ENCODE measurements at places on chromosomes 5 and 9.
A peak's percentile ranks its signal among the peaks of the same experiment; 100 is the strongest.

DNA sequence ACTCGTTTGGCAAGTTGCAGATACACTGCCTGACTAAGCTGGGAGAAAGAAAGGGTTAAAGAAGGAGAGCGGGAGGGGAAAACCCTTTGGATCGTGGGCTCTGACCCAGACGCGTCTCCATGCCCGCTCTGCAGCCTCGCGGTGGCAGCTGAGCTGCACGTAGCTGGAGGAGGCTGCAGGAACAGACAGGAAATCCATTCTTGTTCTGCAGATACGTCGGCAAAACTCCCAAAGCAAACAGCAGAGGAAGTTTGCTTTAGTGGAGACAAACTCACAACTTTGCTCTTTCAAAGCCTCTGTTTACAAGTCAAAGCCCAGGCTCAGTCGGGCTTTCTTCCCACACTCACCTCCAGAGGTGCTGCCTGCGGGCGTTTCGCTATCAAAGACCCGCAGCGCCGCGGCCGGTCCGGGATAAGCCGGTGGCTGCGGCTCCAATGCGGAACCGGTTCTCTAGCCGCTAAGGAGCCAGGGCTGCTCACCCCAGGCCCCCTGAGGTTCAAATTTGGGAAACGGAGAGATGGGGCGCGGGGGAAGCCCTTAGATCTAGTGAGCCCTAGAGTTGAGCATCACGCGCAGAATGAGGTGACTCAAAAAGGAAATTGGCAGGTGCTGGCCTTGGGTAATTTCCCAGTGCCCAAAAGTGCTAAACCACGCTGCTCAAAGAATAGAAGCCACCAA is 60.7 kb downstream of the MAT2B start:
- peak; percentile 46 for DNase-seq

- DNase-seq = no peak
Measured at GRCh38 chr5:101897914-101898313, 398.2 kb downstream of the SLCO4C1 start.

DNA sequence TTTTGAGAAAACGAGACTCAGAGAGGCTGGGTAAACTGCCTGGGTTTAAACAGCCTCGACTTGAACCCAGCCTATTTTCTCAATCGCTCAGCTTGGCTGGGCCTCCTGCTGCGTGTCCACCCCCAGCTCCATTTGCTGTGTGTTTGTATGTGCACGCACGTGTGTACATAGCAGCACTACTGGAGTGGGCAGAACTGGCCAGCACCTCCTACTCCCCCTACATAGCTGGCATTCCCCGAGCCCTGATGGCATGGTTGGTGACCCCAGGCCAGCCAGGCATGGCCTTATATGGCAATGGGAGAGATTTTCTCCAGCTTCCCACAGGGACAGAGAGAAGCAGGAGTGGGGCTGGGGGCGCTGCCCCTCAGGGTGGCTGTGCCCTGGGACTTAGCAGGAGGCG is 4.1 kb downstream of the AIF1L start:
- no peak for DNase-seq

DNA sequence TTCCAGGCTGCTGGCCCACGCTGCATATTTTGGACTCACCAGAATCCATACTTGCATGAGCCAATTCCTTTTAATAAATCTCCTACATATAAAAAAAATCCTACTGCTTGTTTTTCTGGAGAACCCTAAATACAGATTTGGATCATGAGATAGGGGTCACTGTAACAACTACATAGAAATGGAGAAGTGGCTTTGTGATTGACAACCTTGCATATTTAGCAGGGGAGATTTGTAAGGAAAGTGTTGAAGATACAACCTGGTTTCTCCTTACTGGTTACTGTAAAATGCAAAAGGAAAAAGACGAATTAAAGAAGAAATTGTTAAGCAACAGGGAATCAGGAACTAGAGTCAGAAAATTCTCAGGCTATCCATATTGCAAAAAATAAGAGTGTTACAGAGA is 74.8 kb downstream of the HABP4 start:
- DNase-seq = no peak

- peak; percentile 44 for DNase-seq
Measured at GRCh38 chr9:98774746-98775145, 21.6 kb downstream of the ANKS6 start.

- DNase-seq = peak; percentile 52
Measured at GRCh38 chr9:5608298-5609225, 20.3 kb upstream of the RIC1 start.

DNA sequence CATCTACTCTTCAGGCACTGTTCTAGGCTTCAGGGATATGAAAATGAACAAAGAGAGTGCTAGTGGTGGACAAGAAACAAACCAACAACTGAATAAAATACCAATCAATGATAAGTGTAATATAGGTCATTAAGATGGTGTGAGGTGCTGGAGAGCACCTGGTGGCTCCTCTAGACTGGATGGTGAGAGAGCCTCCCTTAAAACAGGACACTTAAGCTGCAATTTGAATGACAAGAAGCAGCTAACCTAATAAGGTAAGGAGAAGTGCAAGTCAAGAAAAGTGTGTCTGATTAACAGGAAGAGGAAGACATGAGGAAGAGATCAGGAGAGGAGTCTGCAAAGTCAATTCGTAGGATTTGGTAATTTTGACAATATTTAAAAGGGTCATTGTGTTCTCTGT is 23.1 kb downstream of the JAKMIP2 start:
- DNase-seq = no peak

- DNase-seq = no peak
Measured at GRCh38 chr5:180235077-180235476, 26.1 kb upstream of the RASGEF1C start.

DNA sequence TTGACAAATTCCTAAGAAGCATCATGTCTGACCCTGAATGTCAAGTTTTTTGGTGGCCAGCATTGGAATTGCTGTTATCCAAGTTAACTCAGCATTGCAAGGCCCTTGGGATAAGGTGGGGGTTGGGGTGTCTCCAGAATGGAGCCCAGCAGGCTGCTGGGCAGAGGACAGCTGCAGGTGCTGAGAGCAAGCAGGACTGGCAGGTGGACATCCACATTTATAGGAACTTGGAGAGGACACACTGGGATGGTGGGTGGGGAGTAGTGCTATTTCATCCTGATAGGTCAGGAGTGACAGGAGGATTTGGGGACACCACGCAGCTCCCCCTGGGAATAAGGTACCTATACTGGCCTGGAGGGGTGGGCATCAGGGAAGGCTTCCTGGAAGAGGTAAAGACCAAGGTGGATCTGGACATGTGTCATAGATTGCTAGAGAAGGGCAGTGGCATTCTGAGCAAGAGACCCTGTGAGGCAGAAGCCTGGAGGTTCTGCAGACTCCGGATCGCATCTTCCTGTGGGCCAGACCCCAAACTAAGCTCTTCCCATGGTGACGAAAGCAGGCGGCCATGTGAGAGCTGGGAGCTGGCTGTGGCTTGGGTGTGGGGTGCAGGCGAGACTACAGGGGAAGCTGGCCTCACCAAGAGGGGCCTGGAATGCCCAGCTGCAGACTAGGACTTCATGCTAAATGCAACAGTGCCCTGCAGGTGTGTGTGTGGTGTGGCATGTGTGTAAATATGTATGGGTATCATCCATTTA is 148.1 kb downstream of the RGS3 start:
- no peak for DNase-seq

GRCh38 chr9:124273427-124274160 is 15.8 kb downstream of the NEK6 start:
- DNase-seq = no peak

DNA sequence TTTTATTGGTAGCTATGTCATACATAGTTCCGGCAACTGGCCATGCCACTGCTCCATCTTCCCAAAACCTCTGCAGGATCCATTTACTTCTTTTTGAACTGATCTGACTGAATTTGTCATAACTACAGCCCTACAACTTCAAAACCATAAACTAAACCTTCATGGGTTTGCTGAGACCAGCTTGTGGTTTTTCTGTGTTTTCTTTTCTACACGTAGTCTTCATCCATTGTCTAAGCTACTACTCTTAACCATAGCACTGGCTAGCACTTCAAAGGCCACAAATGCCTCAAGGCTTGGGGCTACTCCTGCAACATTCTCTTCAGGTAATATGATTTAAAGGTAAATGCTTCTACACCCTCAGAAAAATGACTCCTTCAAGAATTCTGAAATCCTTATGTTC is 9.0 kb upstream of the KIF2A start:
- no peak for DNase-seq

- DNase-seq = no peak
Measured at GRCh38 chr9:27385606-27386322, 88.8 kb upstream of the EQTN start.

Data from B cell (primary cell).